DMS 273 treated with DMSO at 0.1 percent for 48 hours (cell line): ENCODE measurements at places on chromosomes 1 and 21.

- DNase-seq: no peak
Measured at GRCh38 chr1:158686111-158687009, at the start of gene SPTA1. Gene SPTA1 (minus strand): TSS chr1:158686715. CDS start chr1:158686517, 198 bp downstream.

GRCh38 chr21:35465741-35466140 is 416.6 kb upstream of the RUNX1 start:
- DNase-seq: no peak

DNA sequence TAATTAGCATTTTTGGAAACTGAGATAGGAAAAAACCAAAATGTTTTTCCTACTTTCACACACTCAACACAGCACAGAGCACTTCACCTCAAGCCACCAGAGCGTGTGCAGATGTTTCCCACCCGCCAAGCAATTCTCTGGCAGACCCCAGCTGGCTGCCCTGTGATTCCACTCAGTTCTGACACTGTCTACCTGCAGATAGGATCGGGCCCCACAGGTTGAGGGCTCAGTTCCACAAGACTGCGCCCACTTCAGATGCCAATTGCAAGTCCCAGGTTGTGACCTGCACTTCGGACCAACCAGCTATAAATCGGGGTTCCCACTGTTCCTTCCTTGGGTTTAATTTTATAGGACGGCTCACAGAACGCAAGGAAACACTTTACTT is 9.9 kb downstream of the KIAA1614 start:
- DNase-seq: no peak

- DNase-seq: no peak
Measured at GRCh38 chr1:165441166-165441880, 3.6 kb downstream of the RXRG start.

GRCh38 chr21:21387916-21388315 is 389.7 kb downstream of the NCAM2 start:
- no peak for DNase-seq

DNA sequence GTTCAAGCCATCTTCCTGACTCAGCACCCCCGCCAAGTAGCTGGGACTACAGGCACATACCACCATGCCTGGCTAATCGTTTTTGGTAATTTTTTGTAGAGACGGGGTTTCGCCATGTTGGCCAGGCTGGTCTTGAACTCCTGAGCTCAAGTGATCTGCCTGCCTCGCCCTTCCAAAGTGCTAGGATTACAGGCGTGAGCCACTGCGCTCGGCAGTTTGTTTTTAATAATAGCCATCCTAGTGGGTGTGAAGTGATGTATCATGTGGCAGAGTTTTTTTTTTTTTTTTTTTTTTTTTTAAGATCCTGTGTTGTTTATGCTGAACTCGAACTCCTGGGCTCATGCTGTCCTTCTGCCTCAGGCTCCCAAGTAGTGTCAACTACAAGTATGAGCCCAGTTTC is 51.8 kb downstream of the SPEN start:
- DNase-seq: no peak

- no peak for DNase-seq
Measured at GRCh38 chr1:148362626-148363438, 120.3 kb downstream of the PPIAL4G start.

- no peak for DNase-seq
Measured at GRCh38 chr21:29360799-29361765, 62.4 kb downstream of the BACH1 start.

DNA sequence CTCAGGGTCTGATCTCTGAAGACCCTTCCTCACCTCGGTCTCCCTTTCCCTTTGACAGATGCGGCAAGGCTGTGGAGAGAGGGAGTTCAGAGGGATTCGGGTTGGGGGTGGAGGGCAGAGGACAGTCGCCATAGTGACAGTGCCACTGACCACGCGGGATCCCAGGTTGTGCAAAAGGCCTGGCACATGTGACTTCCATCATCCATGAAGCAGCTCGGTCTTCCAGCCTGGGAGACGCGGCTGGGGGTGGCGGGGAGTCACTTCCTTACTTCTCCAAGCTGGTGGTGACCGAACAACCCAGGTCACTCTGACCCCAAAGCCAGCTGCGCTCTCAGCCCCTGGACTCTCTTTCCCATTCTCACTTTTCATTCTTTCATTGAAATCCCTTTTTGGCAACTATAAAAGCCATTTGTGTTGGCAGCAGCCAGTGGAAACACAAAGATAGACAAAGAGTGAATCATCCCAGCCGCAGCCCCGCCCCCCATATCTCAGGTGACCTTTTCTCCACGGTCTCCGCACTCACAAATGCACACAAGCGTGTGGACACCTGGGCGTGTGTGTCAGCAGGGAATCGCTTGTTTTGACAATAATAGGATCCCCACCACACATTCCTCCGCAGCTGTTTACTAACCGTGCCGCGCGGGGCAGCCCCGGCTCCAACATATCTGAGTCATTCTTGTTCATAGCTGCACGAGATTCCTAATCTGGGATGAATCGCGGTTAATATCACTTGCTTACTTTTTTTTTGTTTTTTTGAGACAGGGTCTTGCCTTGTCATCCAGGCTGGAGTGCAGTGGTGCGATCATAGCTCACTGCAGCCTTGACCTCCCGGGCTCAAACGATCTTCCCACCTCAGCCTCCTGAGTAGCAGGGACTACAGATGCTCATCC is 68.3 kb downstream of the DHRS3 start:
- DNase-seq: no peak

GRCh38 chr1:240423246-240423924 is 188.6 kb downstream of the GREM2 start:
- no peak for DNase-seq

DNA sequence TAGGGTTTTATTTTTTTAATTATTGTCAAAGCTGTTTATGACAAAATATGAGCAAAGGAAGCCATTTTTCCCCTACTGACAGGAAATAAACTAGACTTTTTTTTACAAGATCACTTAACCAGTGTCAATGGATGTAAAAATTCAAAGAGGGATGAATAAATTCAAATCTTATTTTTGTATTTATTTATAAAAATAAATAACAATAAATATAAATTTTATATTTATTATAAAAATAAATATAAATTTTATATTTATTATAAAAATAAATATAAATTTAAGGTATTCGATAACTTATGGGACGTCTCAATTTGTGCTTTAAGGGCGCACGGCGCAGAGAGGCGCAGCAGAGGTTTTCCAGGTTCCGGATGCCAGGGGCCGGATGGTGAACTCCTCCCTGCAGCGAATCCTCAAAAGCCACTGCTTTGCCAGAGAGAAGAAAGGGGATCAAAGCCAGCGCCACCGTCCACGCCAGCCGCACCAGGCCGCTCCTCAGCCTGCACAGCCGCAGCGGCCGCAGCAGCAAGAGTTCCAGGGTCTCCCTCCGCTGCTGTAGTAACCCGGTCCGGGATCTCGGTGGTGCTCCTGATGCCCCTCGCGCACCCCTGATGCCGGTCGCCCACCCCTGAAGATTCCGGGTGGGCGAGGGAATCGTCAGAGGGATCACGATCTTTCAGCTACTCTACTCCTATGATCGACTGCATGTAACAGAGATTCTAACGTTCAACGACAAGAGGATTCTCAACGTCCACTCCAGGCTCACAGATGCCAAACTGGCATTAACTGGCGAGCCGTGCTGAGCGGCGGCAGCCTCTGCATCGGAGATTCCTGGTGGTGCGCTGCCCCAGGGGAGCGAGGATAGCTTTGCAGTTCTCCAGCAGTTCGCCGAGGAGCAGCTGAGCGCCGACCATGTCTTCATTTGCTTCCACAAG is 28.5 kb upstream of the RLF start:
- no peak for DNase-seq

- no peak for DNase-seq
Measured at GRCh38 chr1:2983706-2984398, 37.4 kb upstream of the ACTRT2 start.

DNA sequence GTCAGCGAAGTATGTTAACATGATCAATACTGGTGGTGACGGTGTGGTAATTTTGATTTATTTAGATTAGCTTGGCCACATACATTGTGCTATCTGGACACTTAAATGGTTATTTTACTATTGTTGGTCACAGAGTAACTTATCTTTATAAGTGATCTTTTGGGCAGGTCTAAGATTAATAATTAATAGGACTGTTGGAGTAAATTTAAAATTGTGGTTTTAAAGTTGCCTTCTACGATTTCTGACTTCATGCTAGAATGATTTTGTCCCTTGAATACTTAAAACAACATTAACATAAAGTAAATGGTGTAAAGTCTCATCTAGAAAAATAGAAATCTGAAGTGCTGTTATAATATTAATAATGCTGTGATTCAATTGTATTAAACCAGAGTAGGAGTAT is 14.7 kb downstream of the SRRM1 start:
- no peak for DNase-seq

GRCh38 chr1:29944253-29944905 is 708.1 kb downstream of the PTPRU start:
- DNase-seq: no peak

GRCh38 chr1:93770640-93771039 is 89.0 kb upstream of the BCAR3 start:
- DNase-seq: no peak

DNA sequence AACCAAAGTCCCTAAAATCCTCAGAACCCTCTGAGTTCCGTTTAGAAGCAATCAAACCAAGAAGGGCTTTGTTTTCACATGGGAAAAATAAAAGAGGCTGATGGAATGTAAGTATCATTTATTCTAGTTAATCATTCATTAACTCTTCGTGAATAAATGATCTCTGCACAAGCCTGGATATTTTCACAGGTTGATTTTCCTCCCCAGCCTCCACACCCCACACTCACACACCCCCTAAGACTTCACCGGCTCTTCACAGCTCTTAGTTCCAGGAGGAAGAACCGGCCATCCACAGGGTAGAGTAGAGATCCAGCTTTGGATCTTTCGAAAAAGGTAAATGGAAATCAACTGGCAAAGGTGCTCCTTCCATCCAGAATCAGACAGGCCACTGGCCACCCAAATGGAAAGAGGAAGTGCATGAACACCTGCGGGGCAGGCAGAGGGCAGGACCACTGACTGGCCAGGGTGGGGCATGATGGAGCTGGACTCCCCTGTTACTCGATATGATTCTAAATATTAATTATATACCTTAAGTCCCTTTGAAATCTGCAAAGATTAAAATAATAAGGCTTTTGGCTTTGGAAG is 10.0 kb downstream of the C1orf198 start:
- no peak for DNase-seq

- no peak for DNase-seq
Measured at GRCh38 chr1:228120857-228121489, 11.9 kb upstream of the MRPL55 start.

DNA sequence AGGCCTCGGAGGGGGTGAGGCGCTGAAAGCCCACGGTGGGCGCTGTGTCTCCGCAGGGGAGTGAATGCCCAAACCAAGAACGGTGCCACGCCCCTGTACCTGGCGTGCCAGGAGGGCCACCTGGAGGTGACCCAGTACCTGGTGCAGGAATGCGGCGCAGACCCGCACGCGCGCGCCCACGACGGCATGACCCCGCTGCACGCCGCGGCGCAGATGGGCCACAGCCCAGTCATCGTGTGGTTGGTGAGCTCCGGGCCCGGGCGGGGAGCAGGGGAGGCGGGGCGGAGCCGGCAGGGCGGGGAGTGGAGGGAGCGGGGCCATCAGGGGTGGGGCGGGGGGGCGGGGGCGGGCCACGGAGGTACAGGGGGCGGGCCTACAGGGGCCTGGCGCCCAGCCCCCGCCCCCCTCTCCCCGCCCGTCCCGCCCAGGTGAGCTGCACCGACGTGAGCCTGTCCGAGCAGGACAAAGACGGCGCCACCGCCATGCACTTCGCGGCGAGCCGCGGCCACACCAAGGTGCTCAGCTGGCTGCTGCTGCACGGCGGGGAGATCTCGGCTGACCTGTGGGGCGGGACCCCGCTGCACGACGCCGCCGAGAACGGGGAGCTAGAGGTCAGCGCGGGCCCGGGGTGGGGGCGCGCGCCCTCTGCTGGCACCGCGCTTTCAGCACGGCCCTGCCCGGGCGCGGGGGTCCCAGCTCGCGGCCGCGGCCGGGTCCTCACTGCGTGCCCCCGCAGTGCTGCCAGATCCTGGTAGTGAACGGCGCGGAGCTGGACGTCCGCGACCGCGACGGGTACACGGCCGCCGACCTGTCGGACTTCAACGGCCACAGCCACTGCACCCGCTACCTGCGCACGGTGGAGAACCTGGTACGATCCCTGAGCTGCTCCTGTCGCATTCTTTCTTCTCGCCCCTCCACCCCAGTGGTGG is 15.9 kb downstream of the ESPN start:
- no peak for DNase-seq

GRCh38 chr1:235409042-235409820 is 42.0 kb downstream of the TBCE start:
- DNase-seq: no peak

GRCh38 chr1:63674865-63675419 is 81.7 kb downstream of the PGM1 start:
- DNase-seq: no peak

GRCh38 chr21:45854690-45855247 is 126.8 kb upstream of the COL6A1 start:
- no peak for DNase-seq

DNA sequence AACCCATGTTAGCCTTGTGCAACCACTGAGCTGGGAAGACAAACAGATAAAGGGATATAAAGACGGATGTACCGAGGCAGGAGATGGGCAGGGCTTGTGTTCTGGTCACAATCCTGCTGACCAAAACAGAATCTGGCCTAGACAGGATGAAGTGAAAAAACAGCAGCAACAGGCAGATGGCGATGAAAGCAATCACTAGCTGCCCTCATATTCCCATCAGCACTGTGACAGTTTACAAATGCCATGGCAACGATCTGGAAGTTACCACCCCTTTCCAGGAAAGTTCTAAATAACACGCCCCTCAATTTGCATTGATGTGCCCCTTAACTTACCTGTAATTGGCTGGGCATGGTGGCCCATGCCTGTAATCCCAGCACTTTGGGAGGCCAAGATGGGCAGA is 40.6 kb upstream of the CD46 start:
- DNase-seq: no peak

DNA sequence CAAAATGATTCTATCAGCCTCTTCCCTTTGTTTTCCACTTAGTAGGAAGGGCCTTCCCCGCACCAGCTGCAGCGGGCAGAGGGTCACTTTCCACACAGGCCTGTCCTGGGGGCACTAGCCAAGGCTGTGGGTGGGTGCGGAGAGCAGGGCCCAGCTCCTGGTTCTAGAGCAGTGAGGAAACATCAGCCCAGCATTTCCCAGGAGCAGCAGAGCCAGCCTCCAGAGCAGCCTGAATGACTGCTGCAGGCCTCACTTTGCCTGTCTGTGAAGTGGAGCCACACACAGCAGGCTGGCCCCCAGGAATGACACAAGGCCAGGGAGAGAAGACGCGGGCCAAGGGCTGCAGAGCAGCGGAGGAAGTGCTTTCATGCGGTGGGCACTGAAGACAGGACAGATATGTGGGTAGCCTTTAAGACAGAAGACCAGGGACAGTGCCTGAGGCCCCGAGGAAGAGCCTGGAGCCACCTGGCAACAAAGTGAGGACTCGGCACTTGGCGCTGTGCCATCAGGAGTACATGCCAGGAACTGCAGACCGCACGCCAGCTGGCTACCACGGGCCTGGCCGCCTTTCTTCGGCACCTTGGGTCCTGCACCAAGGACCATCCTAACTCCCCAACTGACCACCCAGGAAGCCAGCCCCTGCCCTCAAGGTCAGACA is 42.0 kb downstream of the ACOT7 start:
- DNase-seq: peak; percentile 7

- no peak for DNase-seq
Measured at GRCh38 chr1:31689854-31690253, 14.0 kb downstream of the COL16A1 start.

- no peak for DNase-seq
Measured at GRCh38 chr1:200795156-200795555, 56.5 kb downstream of the CAMSAP2 start.
